ENCODE measurements at places on chromosomes 2 and 18. TPM values are rescaled to one million over a fixed set of nuclear protein-coding genes. Genes with fewer than 3 reads are reported as not detected.

DNA sequence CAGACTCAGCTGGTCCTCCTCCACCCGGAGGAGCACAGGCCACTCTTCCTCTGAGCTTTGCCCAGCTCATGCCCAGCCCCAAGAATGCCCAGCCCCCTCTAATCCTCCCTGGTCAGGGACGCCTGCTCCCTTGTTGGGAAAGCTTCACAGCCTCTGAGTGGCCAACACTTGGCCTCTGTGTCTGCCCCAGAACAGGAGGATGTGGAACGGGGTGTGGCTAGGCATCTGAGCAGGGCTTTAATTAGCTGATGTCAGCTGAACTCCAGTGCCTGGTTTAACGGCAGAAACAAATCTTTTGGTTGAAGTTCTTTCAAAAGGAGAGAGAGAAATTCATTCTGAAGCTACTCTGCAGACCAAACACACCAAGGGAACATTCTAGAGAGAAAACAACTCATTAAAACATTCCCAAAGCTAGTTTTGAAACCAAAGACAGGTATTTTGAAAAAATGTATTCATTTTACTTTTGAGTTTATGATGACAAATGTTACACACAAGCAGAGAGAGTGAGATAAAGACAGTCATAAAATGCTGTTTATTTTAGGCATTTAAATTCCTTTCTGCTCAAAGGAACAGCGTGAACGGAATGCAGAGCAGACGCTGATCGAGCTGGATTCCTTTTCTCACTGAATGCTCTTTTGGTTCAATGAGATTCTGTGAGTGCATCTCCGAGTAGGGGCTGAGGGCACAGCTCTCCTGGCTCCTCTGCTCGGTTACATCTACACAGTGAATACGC, 63.8 kb downstream of the RTP5 start:
- peak; percentile 92 for DNase-seq

Gene CDK5R2
- not detected for total RNA-seq

GRCh38 chr2:18889565-18890332, 300.4 kb upstream of the NT5C1B start:
- no peak for DNase-seq

DNA sequence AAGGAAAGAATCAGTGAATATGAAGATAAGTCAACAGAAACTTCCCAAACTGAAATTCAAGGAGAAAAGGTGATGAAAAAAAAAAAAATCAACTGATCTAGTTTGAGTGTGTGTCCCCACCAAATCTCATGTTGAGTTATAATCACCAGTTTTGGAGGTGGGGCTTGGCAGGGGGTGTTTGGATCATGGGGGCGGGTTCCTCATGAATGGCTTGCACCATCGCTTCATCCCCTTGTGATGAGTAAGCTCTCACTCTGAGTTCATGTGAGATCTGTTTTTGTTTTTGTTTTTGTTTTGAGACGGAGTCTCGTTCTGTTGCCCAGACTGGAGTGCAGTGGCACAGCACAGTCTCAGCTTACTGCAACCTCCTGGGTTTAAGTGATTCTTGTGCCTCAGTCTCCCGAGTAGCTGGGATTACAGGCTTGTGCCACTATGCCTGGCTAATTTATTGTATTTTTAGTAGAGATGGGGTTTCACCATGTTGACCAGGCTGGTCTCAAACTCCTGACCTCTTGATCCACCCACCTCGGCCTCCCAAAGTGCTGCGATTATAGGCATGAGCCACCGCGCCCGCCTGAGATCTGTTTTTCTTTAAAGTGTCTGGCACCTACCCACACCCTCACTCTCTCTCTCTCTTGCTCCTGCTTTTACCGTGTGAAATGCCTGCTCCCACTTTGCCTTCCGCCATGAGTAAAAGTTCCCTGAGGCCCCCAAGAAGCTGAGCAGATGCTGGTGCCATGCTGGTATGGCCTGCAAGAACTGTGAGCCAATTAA, 4.0 kb upstream of the SLC66A2 start:
- peak; percentile 64 for DNase-seq

GRCh38 chr2:1236606-1237005, 176.7 kb upstream of the TPO start:
- no peak for DNase-seq

DNA sequence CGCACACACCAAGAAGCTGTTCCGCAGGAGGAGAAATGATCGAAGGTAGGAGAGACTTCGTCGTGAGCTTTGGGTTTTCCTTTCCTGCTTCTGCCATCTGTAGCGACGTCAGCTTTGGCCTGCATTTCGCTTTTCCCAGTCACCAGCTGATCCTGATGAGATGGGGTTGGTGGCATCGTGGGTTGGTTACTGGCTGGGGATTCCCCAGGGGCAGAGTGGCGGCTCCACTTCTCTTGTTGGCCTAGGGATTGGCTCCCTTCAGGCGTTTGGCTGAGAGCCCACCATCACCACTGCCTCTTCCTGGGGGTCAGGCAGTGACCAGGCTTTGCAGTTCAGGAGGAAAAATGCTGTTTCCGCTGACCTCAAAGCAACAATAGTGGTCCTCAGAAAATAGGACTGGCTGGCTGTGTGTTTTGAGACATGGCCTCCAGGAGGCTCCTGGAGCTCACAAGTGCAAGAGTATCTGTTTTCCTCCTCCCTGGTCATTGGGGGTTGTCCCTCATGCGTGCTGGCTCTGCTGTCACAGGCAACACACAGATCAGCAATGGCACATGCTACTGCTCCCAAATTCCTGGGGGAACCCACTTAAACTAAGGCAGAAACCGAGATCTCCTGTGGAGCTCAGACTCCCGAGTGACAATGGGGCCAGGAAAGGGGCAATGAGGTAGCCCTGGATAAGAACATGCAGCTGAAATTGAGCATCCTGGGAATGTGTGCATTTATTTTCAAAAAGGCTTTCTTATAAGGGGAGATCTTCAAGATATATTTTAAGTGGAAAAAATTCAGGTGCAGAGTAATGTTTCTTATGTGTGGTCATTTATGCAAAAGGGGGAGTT, 173.0 kb downstream of the CTIF start:
- peak; percentile 57 for DNase-seq

- no peak for DNase-seq
Measured at GRCh38 chr18:48875314-48875941, 75.3 kb downstream of the SMAD7 start.

DNA sequence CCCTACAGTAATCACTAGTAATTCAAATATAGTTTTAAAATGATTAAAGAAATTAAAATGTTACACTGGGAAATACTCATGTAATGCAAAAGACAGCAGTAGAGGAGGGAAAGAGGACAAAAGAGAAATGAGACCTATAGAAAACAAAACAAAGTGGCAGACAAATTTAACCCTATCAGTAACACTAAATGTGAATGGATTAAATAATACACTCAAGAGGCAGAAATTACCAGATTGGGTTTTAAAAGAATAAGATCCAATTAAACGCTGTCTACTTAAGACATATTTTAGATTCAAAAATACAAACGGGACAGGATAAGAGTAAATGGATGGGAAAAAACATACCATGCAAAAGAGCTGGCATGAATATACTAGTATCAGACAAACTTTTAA, 17.0 kb downstream of the TLK1 start:
- no peak for DNase-seq

DNA sequence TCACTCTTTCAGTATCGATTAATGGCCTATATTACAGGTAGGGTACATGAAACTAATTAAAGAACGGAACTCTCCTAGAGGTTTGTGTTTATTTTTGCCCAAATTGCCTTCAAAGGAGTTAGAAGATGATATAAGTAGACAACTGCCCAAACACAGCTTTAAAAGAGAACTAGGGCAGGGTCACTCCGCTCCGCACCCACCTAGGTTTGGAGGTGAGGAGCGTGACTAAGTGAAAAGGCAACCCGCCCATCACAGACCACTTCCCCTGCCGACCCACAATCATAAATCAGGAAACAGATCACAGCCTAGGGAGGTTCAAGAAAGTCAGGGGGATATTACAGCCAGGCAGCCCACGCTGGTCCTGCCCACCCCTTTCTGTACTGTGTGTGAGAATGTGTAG, 166.7 kb downstream of the C1D start:
- no peak for DNase-seq

Gene MEIS1
- 107 TPM for total RNA-seq

Gene AUP1
- total RNA-seq, result 60.2 TPM

Gene SLC5A7
- not detected for total RNA-seq

- DNase-seq, result no peak
Measured at GRCh38 chr2:58089081-58089480, 42.5 kb downstream of the VRK2 start.

Gene PELI1
- total RNA-seq, result 8.4 TPM

Gene SPR
- 17.7 TPM for total RNA-seq

Gene CAVIN2
- 8.4 TPM for total RNA-seq

DNA sequence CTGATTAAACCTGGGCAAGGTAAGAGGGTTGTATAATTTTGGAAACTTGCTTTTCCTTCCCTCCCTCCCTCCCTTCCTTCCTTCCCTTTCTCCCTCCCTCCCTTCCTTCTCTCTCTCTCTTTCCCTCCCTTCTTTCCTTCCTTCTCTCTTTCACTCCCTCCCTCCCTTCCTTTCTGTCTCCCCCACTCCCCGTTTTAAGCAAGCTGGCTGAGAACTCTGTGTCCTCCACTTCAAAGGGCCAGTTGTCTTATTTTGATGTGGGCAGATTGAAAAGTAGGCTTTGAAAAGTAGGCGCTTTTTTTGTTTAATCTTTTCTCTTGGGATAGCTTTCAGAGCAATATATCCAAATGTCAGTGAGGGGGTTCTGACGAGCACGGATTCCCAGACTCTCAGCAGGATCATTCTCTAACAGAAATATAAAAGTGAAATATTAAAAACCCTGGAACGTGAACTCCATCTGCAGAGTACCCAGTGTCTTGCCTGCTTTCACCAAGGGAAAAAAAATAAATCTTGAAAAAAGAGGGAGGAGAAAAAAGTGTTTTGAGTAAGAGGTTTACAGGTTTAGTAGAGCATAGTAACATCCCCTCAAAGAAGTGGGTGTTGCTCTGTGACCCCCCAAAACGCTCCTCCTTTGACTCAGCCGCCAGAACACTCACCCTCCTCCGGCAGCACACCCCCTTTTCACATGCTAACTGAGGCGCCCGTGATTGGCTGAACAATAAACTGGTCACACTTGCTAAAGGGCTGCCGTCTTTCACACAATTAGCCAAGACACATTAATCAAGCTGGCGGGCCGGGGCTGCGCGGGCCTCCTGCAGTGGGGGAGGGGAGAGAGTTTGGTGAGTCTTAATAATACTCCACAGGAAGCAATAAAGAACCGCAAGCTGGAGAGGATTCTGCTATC, 52.2 kb downstream of the CDK15 start:
- DNase-seq, result peak; percentile 90

All from fibroblast of villous mesenchyme (primary cell).